Endothelial cell of coronary artery (primary cell): ENCODE measurements at places on chromosomes 6 and 20. TPM values are rescaled to one million over a fixed set of nuclear protein-coding genes. Genes with fewer than 3 reads are reported as not detected.

PRL gene
- not detected in 2 replicates for total RNA-seq

IL20RA gene
- total RNA-seq, result not detected in 2 replicates

DSP gene
- under 0.01 and 10.5 TPM in 2 replicates for total RNA-seq

DOK5 gene
- total RNA-seq, result 0.36 and 1.2 TPM in 2 replicates

OR2J3 gene
- total RNA-seq, result not detected in 2 replicates

CBFA2T2 gene
- 2.4 and 3.2 TPM in 2 replicates for total RNA-seq

DCBLD1 gene
- 37.0 and 37.7 TPM in 2 replicates for total RNA-seq

DYNLRB1 gene
- total RNA-seq, result 46.1 and 59.9 TPM in 2 replicates

PRKN gene
- 0.09 TPM in 2 replicates for total RNA-seq

MAVS gene
- 14.4 and 15.8 TPM in 2 replicates for total RNA-seq

SLC22A23 gene
- total RNA-seq, result 4.4 and 9.0 TPM in 2 replicates

COL9A3 gene
- 0.19 and 0.27 TPM in 2 replicates for total RNA-seq

FAM83B gene
- total RNA-seq, result under 0.01 TPM in 1 of 2 replicates, not detected in the other

MEP1A gene
- not detected in 2 replicates for total RNA-seq

SLC22A2 gene
- total RNA-seq, result under 0.01 TPM in 1 of 2 replicates, not detected in the other

CCM2L gene
- total RNA-seq, result 7.8 and 13.1 TPM in 2 replicates

MAS1 gene
- total RNA-seq, result not detected in 2 replicates
